Caki2 (cell line): ENCODE measurements at places on chromosomes 13 and 19.

- DNase-seq: no peak
Measured at GRCh38 chr13:99378985-99379733, 72.0 kb upstream of the GPR183 start.

- no peak for DNase-seq
Measured at GRCh38 chr13:41650706-41651105, 193.4 kb downstream of the RGCC start.

- DNase-seq: no peak
Measured at GRCh38 chr13:48234566-48235340, 1.7 kb downstream of the ITM2B start.

DNA sequence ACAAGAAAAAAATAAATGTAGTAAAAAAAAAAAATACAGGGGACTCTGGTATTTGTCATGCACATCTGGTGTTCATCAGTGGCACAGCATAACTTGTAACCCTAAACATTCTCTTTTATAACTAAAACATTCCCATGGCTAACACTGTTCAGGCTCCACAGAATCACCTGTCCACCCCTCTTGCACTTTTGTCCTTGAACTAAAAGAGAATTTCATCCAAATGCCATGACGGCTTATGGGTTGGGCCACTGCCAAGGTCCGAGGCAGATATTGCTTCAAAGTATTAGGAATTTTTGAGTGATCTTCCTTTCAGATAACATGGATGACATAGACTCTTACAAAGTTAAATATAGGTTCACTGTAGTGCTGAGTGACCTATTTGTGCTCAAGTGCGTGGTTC, 25.7 kb upstream of the SERP2 start:
- DNase-seq: no peak

- no peak for DNase-seq
Measured at GRCh38 chr13:111461445-111462149, 141.2 kb downstream of the TEX29 start.

DNA sequence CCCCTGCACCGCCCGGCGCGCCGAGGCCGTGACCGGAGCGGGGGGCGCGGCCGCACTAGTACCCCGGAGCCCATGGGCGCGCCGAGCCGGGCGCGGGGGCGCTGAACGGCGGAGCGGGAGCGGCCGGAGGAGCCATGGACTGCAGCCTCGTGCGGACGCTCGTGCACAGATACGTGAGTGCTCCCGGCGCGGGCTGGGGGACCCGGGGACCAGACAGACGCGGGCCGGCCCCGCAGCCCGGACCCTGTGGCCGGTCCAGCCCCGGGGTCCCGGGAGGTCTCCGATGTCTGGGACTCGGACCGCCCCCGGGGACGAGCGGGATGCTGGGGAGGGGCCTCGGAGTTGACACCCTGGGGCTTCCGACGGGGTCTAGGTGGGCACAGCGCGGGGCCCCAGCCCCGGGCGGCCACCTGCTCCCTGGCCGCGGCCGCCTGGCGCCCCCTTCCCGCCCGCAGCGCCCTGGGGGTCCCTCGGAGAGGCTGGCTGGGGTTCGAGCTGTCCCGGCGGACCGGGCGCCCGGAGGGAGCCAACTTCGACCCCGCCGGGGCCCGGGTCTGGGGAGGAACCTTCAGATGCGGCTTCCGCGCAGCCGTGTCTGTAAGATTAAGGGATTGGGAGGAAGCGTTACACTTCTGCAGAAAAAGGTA, 568 bp downstream of the ATP11A start:
- DNase-seq: peak; percentile 32

GRCh38 chr13:20121159-20121525, 39.7 kb downstream of the GJA3 start:
- peak; percentile 45 for DNase-seq

- DNase-seq: no peak
Measured at GRCh38 chr19:3959766-3960131, 11.2 kb downstream of the DAPK3 start.

- no peak for DNase-seq
Measured at GRCh38 chr19:39060171-39060570, 24.0 kb upstream of the ACP7 start.

DNA sequence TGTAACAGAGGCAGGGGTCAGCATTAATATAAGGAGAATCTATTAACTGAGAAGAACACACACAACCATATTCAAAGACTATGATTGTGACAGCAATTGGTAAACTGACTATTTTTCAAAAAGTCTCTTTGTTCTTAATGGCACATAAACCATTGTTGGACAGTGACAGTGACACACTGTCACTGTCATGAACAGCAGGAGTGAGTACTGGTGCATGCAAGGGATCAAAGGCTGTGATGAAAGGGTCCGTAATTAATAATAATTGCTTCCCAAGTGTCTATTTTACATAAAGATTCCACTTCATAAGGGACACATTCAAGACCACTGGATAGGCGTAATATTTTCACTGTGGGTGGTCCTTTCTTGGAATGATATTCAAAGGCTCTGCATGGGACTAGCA, 50.7 kb downstream of the LHFPL6 start:
- DNase-seq: no peak

DNA sequence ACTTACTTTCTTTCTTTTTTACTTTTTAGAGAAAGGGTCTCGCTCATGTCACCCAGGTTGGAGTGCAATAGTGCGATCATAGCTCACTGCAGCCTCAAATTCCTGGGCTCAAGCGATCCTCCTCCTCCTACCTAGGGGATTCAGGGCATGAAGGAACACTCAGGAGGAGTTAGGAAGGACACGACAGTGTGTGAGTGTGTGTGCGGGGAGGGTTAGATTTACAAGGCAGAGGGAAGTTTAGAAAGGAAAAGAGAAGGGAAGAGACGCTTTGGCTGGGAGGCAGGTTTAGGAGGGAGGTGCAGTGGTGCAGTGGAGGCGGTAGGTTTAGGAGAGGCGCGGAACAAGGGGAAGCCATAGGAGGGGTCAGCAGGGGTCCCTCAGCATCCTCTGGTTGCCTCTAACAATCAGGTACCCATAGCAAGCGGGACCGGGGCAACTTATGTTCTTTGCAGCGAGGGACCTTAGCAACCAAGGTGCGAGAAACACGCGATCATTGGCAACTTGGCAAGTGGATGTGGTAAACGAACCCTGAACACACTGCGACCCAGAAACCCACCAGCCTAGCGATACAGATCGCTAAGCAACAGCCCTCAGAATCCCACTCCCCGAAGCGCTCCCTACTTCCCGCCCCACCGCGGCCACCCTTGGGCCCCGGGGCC, 501 bp downstream of the SIRT2 start:
- no peak for DNase-seq

- DNase-seq: no peak
Measured at GRCh38 chr13:99749271-99750019, 222.1 kb downstream of the ZIC5 start.

GRCh38 chr13:113650275-113650674, 7.7 kb downstream of the ATP4B start:
- DNase-seq: no peak
